ENCODE measurements at places on chromosomes 7 and 10. TPM values are rescaled to one million over a fixed set of nuclear protein-coding genes. Genes with fewer than 3 reads are reported as not detected.

PLOD3 gene
- total RNA-seq: 34.4 TPM

COX19 gene
- total RNA-seq: 5.4 TPM

SYCE1 gene
- not detected for total RNA-seq

ZNF25 gene
- 3.3 TPM for total RNA-seq

SPDYE6 gene
- not detected for total RNA-seq

LIPM gene
- not detected for total RNA-seq

CALML3 gene
- total RNA-seq: not detected

PRSS37 gene
- total RNA-seq: not detected

Measured in lung microvascular endothelial cell (primary cell).